ENCODE measurements at places on chromosomes 16 and 17.

DNA sequence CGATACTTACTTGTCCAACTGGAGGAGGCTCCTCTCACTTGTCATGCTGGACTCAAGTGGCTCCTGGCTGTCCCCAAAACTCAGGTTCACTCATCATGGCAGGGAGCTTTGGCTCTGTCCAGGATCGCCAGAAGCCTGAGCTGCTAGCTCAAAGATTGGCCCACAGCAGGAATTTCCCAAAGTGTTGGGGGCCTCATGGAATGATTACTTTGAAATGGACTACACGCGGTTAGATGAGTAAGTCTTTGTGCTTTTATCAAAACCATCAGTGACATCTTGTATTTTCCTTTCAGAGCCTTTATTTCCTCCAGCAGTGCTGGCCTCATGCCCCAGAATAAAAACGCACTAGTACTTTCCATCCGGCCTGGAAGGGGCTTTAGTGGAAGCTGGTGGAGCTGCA is 29.2 kb upstream of the PHB1 start:
- no peak for DNase-seq

- no peak for DNase-seq
Observed at GRCh38 chr17:15350777-15351477, 9.5 kb upstream of the TEKT3 start.

DNA sequence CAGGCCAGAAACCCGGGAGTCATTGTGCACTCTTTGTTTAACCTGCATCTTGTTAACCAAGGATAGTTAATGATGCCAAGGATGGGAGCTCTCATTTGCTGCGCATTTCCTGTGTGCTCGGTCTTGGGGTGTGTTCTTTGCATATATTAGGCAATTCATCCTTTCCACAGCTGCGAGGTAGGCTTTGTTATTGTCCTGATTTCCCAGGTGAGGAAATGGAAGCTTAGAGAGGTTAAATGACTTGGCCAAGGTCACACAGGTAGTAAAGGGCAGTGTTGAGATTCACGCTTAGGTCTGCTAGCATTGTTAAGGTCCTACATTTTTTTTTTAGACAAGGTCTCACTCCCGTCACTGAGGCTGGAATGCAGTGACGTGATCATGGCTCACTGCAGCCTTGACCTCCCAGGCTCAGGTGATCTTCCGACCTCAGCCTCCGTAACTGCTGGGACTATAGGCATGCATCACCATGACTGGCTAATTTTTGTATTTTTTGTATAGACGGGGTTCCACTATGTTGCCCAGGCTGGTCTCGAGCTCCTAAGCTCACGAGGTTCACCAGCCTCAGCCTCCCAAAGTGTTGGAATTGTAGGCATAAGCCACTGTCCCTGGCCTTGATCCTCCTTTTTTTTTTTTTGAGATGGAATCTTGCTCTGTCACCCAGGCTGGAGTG is 5.0 kb upstream of the LRRC75A start:
- no peak for DNase-seq

DNA sequence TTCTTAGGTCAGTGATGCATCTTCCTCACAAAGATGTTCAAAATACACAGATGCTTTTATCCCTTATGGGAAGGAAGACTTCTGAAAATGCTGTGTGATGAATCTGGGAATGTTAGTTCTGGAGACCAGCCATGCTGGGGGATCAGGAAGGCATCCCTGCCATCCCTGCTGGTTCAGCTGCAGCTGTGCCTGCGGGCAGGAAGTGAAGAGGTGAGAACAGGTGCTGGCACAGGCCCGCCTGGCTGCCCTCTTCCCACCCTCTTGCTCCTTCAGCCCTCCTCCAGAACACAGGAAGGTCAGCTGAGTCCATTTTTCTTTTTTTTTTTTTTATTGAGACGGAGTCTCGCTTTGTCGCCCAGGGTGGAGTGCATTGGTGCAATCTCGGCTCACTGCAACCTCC is 15.2 kb downstream of the RAB11FIP3 start:
- DNase-seq = no peak

DNA sequence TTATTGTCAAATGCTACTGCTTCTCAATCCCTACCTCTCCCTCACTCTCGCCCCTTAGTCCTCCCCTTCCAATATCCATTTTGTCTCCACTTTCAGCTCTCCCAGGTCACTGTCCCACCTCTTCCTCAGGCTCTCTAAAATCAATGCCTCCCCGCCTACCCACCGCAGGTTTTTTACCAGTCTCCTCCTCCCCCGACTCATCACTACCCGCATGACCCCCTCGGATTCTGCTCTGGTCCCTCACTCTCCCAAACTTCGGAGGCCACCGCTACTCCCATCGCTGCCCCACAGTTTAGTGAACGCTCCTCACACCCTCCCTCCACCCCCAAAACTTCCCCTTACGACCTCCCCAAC is 513 bp downstream of the CRLF3 start:
- DNase-seq = peak; percentile 57

- no peak for DNase-seq
Observed at GRCh38 chr17:33804401-33804800, 450.7 kb upstream of the CCL2 start.

GRCh38 chr16:66551348-66551759 is 1.0 kb upstream of the CKLF start:
- peak; percentile 72 for DNase-seq

- no peak for DNase-seq
Observed at GRCh38 chr17:44998646-44999045, 30.5 kb upstream of the C1QL1 start.

GRCh38 chr17:41885733-41886132 is 20.5 kb upstream of the KLHL11 start:
- no peak for DNase-seq

- DNase-seq = no peak
Observed at GRCh38 chr16:46745617-46746016, 2.5 kb downstream of the MYLK3 start.

DNA sequence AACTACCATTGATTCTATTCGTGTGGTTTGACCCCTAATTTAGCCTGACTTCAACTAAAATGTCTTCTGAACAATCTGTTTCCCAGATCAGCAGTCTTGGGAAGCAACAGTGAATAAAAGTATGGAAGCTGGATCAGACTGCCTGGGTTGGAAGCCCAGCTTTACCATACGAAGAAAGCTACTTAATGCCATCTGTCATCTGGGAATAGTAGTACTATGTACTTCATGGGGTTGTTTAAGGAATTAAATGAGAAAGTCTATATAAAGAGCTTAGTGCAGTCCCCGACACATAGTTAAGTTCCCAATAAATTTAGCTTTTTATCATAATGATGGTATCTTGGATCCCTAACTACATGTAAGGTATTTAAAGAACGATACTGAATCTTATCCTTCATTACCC is 151.5 kb upstream of the ERCC4 start:
- no peak for DNase-seq

GRCh38 chr17:2438823-2439222 is 38.0 kb upstream of the MNT start:
- no peak for DNase-seq

DNA sequence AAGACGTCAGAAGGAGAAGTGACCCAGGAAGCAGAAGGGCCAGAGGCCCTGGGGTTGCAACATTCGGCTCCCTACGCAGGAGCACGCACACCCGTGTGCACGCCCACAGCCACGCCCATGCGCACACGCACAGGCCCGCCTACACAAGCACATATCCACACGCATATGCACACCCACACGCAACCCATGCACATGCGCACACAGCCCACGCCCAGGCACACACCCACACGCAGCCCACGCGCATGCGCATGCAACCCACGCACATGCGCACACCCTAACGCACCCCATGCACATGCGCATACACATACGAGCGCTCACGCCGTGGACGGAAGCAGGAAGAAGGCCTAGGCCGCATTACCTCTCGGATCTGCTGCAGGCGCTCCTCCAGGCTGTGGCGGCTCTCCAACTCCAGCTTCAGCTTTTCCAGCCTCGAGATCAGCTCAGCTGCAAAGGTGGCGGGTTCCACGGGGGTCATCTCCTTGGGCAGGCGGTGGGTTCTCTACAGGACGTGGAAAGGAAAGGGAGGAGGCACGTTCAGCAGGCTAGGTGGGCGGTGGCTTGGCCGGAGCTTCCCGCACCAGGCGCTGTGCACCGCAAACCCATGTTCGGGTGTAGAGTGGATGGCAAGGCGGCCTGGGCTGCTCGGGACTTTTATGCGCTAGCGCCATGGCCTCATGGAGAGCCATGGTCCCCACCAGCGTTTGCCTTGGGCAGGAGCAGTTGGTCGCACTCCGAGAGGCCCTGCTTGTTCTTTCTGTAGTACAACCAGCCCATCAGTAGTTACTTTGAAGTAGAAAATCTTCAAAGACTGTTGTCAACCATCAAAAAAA is 23.4 kb downstream of the AXIN2 start:
- DNase-seq = no peak

DNA sequence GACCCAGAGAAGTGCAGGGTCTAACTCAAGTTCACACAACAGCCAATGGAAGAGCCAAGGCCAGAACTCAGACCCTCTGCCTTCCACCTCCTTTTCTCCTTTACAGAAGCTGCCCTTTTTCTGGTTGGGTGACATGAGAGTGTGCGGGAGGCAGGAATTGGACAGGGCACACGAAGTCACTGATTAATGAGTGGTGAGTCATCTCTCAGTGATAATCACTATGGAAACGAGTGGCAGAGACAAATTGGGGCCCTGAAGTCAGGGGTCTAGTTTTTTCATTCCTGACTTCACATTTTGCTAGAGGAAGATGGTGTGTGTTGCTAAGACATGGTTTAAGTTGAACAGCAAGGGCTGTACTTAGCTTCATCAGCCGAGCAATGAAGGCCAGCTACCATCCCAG is 312.7 kb upstream of the CCL2 start:
- no peak for DNase-seq

DNA sequence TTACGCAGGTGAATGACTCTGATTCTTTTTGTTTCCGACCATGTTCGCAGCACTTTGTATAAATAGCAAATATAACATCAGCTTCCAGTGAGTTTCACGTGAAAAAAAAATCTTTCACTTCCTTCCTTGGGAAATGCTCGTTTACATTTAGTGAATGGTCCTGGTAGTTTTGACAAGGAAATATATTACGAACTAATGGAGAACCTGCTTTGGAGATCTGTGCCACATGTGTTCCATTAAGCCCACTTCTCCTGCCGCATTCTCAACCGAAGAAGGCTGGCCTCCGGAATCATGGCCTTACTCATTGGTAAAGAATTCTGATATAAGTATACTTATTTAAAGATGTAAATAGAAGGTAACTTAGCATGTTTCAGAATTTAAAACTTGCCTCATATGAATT is 3.6 kb downstream of the CRAMP1 start:
- no peak for DNase-seq

- peak; percentile 91 for DNase-seq
Observed at GRCh38 chr17:8151120-8151640, 1.0 kb downstream of the PER1 start.

- DNase-seq = no peak
Observed at GRCh38 chr16:69485816-69486215, 61.4 kb downstream of the CYB5B start.

- no peak for DNase-seq
Observed at GRCh38 chr16:4511441-4512082, 27.0 kb downstream of the CDIP1 start.

GRCh38 chr17:17109256-17109655 is 67.0 kb downstream of the MPRIP start:
- DNase-seq = no peak

DNA sequence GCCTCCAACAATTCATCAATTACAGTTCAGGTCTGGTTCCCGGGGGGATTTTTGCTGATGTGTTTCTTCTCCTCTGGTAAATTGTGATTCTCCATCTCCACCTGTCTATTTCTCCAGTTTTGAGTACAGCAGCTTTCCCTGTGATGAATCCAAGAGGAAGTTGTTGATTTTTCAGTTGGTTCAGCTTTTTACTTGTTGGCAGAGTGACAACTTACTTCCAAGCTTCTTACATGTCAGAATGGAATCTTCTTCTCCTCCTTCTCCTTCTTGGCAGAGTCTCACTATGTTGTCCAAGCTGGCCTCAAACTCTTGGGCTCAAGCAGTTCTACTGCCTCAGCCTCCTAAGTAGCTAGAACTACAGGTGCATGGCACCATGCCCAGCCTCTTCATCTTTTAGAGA is 33.4 kb upstream of the TMEM92 start:
- DNase-seq = no peak

DNA sequence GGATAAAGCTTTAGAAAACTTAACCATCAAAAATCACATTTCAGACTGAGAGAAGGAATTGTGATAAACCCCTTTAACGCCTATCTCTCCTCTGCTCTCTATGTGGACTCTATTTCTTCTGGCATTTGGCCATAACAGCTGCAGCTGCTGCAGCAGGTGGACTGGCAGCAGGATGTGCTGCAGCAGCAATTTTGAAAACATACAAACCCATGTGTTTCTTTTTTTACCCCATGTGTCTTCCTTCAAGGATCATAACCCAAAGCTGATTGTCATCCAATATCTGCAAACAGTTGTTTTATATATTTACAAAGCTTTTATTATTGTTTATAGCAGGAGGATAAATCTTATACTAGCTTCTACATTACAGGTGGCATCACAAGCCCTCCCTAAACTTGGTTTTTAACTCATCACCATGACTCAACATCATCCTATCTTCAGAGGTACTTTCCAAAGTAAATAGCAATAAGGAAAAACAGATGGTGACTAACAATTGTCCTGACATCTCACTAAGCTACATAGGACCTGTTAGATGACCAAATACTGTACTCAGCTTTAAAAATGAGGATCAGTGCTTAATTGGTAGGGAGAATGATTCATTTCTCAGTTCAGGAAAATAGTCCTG is 14.5 kb upstream of the KRTAP9-2 start:
- no peak for DNase-seq

GRCh38 chr16:57539072-57539796 is 2.9 kb upstream of the CCDC102A start:
- DNase-seq = peak; percentile 61

DNA sequence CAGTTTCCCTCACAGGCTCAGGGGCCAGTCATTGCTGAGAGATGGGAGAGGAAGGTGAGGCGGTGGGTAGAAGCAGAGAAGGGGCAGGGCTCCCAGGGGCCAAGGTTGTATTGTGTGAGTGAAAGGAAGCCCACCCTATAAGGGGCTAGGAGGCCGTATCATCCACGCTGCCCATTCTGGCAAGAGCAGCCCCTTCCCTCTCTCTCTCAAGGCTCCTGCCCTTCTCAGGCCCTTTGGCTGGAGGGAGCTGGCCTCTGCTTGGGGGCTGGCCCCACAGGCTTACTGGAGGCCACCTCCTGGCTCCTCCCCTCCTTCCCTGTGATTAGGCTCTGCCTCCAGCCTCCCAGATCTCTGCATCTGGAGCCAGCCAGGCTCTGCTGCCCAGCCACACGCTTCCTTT is 7.6 kb downstream of the TBKBP1 start:
- DNase-seq = no peak

- no peak for DNase-seq
Observed at GRCh38 chr16:75854152-75854551, 127.9 kb upstream of the CPHXL start.
